Chondrocyte (in vitro differentiated cells): ENCODE measurements at places on chromosomes 1 and 21. TPM values are rescaled to one million over a fixed set of nuclear protein-coding genes. Genes with fewer than 3 reads are reported as not detected.

Gene PRAMEF27
- total RNA-seq = not detected in 3 replicates

Gene BACH1
- total RNA-seq = 85.4 to 123 TPM (median 120 TPM) in 3 replicates

Gene PTPRC
- total RNA-seq = not detected in 3 replicates

- H3K4me3 ChIP-seq = no peak overlapping the region
- no peak overlapping the region for H3K27ac ChIP-seq
- peaks cover 9% of the 10 kb centered on the region for H3K36me3 ChIP-seq
- peaks cover 33% of the 10 kb centered on the region for H3K4me1 ChIP-seq
Observed at GRCh38 chr21:38807986-38808385, 2.3 kb downstream of the ETS2 start.

DNA sequence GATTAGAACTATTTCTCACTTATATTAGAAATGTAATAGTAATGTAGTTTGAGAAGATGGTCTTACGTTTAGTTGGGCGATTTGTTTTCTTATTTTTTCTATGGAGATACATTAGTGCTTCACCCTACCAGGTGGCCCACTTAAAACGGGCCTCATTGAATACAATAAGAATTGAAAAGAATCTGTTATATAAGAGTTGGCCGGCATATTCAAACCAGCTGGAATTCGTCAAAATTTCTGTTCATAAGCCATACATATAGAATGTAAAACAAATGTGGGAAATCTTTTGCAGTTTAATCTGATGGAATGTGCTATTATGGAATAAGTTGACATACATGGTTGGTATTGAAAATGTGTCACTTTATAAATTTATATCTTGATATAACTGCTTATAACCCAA, 96.4 kb upstream of the C1orf105 start:
- H3K36me3 ChIP-seq = peaks cover 5% of the 10 kb centered on the region
- no peaks in the 10 kb centered on the region for H3K27me3 ChIP-seq

- H3K4me3 ChIP-seq = no peak overlapping the region
- H3K27me3 ChIP-seq = peaks cover 22% of the 10 kb centered on the region
- H3K36me3 ChIP-seq = peaks cover 1% of the 10 kb centered on the region
Observed at GRCh38 chr1:78553859-78554258, 63.1 kb downstream of the PTGFR start.

GRCh38 chr1:53587252-53587988, 128.2 kb downstream of the DMRTB1 start:
- DNase-seq = peak; percentile 29
- H3K36me3 ChIP-seq = peaks cover 13% of the 10 kb centered on the region
- no peak overlapping the region for H3K4me3 ChIP-seq
- no peaks in the 10 kb centered on the region for H3K27me3 ChIP-seq
- H3K27ac ChIP-seq = no peak overlapping the region

GRCh38 chr21:35895598-35895997, 164.7 kb downstream of the SETD4 start:
- H3K4me3 ChIP-seq = no peak overlapping the region
- no peaks in the 10 kb centered on the region for H3K27me3 ChIP-seq
- H3K27ac ChIP-seq = no peak overlapping the region
- no peaks in the 10 kb centered on the region for H3K4me1 ChIP-seq
- no peak for DNase-seq

DNA sequence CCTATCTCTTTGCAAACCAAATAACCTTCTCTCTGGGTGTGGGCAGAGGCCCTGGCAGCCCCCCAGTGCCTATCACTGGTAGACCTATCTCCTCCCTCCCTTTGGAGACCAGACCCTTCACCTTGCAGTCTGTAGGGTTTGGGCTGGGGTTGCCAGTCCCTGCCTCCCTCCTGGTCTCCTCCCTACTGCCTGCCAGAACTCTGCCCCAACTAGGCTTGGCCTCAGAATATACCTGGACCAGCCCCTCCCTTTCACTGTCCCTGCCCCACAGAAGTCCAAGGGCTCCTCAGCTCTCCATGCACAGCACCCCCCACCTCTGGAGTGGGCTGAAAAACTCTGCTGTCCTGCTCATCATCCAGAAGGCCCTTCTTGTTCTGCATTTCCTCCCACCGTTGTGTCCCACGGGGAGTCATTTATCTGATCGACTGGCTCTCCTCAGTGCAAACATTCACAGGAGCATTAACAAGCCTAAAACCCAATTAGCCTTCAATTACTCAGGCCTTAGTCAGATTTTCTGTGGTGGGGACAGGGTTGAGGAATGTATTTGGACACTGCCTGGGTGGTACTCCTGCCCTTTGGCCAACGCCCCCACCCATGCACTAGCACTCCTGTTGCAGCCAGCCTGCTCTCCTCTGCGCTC, 27.7 kb upstream of the DMBX1 start:
- peaks cover 51% of the 10 kb centered on the region for H3K27me3 ChIP-seq
- H3K4me1 ChIP-seq = peaks cover 5% of the 10 kb centered on the region
- H3K4me3 ChIP-seq = no peak overlapping the region
- peak overlapping the region; percentile 50 for H3K27ac ChIP-seq

DNA sequence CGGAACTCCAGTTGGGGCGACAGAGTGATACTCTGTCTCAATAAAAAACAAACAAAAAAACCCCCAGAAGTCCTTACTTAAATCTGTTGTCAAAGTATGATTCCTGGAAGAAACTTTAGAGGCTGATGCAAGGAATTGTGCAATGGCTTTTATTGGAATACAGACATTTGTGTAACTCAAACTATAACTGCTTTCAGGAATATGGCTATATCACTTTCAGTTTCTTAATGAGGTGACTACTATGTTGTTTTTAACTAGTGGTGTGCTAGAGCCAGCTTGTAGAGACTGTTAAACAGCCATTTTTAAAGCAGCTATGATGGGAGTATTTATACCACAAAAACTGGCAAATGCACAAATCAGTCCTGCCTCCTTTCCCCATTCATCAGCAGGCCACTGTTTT, 22.7 kb upstream of the DNAJC28 start:
- H3K36me3 ChIP-seq = peaks cover 48% of the 10 kb centered on the region
- H3K27ac ChIP-seq = no peak overlapping the region
- H3K27me3 ChIP-seq = no peaks in the 10 kb centered on the region
- no peak overlapping the region for H3K4me3 ChIP-seq

DNA sequence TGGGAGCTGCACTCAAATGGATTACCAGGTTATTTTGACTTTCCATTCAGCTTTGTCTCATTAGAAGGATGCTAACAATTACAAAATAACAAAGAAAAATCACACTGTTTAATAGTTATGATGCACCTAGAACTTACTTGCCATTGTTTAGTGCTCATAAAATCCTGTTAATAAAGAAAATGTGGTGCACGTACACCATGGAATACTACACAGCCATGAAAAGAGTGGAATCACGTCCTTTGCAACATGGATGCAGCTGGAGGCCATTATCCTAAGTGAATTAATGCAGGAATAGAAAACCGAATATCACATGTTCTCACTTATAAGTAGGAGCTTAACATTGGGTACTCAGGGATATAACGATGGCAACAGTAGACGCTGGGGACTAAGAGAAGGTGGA, 19.8 kb downstream of the MAP3K21 start:
- H3K36me3 ChIP-seq = no peaks in the 10 kb centered on the region
- peaks cover 24% of the 10 kb centered on the region for H3K27me3 ChIP-seq
- no peaks in the 10 kb centered on the region for H3K4me1 ChIP-seq
- DNase-seq = no peak

DNA sequence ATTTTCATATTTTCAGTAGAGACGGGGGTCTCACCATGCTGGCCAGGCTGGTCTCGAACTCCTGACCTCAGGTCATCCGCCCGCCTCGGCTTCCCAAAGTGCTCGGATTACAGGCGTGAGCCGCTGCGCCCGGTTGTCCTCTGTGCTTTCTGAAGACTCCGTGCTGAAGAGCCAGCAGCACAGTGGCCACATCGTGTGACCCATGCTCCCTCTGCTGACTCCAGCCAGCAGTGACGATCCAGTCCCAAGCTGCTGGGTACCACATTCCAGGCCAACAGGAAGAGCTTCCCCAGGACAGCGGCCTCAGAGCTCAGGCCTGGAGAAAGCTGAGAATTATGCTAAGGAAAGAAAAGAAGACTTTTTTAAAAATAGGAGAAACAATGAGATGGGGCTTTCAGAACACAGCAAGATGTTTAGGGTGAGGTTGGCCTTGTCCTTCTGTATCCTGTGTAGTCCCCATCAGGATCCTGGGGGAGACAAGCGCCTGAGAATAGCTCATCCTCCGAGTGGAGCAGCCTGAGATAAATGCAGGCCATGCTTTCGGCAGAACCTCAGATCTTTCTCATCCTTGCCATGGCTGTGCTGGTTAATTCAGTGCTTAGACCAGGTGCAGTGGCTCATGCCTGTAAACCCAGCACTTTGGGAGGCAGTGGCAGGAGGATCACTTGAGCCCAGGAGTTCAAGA, 207.1 kb downstream of the SLC35F3 start:
- no peak overlapping the region for H3K4me3 ChIP-seq
- no peak for DNase-seq
- peaks cover 7% of the 10 kb centered on the region for H3K4me1 ChIP-seq
- H3K27ac ChIP-seq = peak overlapping the region; percentile 39

GRCh38 chr1:231557898-231558707, 29.6 kb downstream of the TSNAX start:
- no peak overlapping the region for H3K4me3 ChIP-seq
- no peak for DNase-seq
- peaks cover 14% of the 10 kb centered on the region for H3K4me1 ChIP-seq
